Effector CD4-positive, alpha-beta T cell (primary cell): ENCODE measurements at places on chromosomes 2 and 18.

DNA sequence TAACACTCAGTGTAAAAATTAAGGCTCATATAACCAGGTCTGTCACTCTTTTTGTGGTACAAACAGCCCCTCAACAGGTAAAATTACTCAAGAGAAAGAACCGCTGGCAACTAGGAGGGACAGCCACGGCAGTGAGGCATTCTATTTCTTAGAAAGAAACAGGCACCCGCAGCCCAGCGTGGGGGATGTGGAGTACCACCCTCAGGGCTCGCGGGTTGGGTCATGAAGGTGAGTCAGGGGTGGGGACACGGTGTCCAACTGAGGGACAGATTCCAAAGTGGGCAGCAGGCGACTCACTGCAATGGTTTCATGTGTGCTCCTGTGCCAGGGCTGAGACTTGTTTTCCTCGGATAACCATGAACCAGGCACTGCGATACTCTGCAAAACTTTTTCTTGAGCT, 129.4 kb downstream of the DTNB start:
- DNase-seq = no peak

DNA sequence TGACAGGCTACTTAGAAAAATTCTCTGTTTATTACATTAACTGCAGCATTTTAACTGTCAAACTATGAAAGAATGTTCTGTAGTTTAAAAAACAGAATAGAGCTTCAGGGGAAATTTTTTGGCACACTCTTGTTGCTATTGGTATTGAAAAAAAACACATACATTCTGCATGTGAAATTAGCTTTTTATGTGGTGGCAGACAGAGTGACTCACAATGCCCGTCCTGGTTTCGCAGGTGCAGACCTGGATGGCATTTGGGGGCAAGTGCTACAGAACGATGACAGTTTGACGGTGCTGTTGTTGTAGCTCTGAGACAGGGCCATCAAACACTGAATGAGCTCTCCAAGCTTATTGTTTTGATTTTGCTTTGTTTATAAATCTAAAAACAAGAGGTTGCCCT, 105.0 kb upstream of the MAP3K20 start:
- peak; percentile 14 for DNase-seq

DNA sequence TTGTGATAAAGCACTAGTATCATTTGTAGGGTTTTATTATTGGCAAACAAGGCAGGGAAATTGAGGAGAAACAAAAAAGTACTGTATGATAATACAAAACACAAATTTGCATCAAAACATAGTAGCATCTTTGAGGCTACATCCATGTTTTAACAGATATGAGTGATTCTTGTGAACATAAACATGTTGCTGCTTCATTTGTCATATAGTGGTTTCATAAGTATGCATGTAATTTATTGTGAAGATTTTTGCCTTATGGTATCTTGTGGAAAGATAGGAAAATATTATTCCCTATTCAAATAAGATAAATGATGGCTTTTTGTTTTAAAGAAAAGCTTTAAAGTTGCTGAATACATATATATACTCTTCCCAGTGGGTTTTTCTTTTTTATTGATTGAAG, 60.3 kb downstream of the VRK2 start:
- DNase-seq = no peak

- no peak for DNase-seq
Observed at GRCh38 chr18:31438402-31438801, 9.1 kb upstream of the DSG3 start.

DNA sequence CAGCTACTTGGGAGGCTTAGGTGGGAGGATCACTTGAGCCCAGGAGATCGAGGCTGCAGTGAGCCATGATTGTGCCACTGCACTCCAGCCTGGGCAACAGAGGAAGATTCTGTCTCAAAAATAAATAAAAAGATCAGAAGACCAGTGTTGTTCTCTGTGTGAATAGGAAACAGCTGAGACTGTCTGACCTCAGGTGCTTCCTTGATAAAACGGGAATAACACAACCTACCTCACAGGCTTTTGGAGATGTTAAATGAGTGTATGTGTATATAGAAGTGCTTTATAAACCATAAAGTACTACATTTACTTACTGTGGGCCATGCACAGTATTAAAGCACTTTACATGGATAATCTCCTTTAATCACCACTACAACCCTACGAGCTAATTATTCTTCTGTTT, 9.9 kb upstream of the CETN1 start:
- DNase-seq = no peak

DNA sequence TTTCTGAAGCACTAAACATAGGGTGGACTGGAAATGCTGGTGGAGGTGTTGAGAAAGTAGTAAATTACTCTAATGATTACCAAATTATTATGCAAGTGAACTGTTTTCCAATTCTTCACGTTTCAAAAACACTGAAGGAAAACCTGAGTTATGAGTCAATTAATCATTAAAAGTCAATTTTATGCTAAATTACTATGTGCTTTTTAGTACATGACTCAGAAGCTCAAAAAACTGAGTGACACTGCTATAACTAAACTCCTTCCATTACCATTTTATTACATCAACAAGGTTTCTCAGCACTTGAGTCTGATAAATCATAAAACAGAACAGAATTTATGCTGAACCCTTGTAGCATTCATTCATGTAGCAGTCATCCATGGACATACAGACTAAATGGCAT, 20.4 kb downstream of the CHMP3 start:
- no peak for DNase-seq

- DNase-seq = no peak
Observed at GRCh38 chr2:130822766-130823165, 13.9 kb upstream of the ARHGEF4 start.

DNA sequence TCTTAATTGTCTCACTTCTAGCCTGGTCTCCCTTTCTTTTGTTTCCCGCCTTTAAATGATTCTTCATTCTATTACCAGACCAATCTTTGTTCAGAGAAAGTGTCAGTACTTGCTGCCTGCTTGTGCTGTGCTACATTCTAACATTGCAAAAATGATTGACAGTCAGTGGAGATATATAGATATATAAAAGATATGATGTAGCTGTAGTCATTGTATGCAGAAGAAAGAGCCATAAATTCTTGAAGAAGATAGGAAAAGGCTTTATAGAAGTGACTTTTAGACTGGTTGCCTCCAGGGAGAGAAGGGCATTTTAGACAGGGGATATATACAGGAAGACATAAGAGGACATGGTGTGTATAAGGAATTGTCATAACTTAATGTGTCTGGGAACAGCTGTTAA, 13.6 kb downstream of the AGPS start:
- DNase-seq = no peak

GRCh38 chr18:36088256-36088655, 20.9 kb upstream of the RPRD1A start:
- no peak for DNase-seq

DNA sequence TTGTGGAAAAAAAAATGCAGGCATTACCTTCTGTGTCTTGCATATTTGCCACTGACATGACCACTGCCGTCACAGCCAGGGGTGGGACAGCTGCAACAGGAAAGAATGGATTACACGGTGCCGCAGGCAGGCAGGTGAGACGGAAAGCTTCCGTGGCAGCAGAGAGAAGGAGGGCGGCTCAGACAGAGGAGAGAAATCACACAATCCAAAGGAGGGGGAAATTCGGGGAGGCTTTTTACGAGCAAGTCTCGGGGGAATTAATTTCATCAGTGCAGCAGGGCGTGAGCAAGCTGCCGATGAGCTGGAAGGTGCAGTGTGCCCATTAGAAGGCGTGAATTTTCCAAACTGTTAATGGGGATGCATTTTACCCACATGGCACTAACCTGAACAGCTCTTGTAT, 234.8 kb upstream of the PXDN start:
- DNase-seq = no peak

- no peak for DNase-seq
Observed at GRCh38 chr2:866009-866680, 84.5 kb upstream of the SNTG2 start.

- no peak for DNase-seq
Observed at GRCh38 chr2:101328474-101329007, 20.0 kb upstream of the RNF149 start.

DNA sequence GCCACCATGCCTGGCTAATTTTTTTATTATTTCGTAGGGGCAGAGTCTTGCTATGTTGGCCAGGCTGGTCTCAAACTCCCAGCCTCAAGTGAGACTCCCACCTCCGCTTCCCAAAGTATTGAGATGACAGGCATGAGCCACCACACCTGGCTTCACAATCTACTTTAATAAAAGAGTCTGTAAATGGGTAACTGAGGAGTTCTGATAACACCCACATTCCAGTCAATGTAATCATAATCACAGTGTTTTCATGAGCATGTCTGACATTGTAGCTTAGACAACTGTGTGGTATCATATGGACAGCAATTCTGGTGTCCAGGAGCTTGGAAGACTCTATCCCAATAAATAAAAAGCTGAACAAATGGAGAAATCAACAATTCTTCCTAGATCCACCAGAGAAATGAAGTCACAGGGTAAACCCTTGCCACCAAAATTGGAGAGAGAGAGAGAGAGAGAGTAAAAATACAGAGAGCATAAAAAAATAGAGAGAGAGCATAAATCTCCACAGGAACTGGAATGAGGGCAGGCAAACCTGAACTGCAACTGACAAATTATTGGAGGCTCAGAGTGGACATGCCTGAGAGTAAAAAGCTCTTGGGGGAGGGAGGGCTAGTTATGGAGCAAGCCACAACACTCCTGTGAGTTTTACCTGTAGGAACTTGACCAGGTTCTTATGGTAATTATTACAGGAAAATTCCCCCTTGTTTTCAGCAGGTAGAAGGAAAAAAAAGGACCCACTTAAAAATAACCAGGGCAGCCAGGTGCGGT, 12.4 kb upstream of the NBEAL1 start:
- no peak for DNase-seq

- no peak for DNase-seq
Observed at GRCh38 chr2:15069149-15069548, 436.6 kb downstream of the LRATD1 start.

DNA sequence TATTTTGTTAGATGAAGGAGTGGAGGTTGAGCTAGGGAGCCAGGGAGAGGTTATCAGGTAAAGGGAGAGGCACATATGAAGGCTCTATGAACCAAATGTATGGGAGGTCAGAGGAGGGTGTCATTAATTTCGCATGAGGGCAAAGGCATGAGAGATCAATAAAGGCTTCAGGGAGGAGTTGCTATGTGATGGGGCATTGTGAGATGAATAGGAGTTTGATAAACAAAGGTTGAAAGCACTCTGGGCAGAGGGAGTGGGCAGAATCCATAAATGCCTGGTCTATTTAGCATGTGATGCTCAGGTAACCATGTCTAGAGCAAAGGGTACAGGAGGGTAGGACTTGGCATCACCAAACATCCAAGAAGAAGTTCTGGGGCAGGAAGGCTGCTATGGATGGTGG, 273.4 kb downstream of the HAUS1 start:
- DNase-seq = no peak

- no peak for DNase-seq
Observed at GRCh38 chr2:131042148-131042775, 51.0 kb downstream of the FAM168B start.

DNA sequence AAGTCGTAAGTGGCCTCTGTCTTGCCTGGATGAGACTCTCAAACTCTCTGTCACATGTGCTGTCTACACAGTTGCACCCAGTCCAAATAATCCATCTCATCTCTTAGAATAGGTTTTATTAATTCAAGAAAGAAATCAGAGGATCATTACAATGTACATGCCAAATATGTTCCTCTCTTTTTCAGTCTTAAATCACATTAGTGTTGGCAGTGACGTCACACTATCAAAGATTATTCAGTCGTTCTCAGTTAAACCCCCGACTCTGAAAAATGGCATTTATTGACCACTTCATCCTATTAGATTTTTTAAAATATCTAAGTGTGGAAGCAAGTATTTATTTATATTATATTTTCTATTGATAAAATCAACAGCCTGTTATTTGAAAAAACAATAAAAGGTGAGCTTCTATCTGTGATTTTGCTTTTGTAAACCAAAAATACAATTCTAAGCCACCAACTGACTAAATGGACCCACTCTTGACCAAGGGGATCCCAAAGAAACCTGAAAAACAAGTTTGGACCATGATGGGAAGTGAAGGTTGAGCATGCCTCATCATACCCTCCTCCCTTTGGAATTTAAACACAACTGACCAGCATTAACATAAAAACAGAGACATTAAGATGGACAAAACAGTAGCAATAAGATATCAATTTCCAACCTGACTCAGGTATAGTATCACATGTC, 1894.4 kb upstream of the LRRTM1 start:
- DNase-seq = no peak

- no peak for DNase-seq
Observed at GRCh38 chr2:239910851-239911640, 114.1 kb downstream of the NDUFA10 start.

DNA sequence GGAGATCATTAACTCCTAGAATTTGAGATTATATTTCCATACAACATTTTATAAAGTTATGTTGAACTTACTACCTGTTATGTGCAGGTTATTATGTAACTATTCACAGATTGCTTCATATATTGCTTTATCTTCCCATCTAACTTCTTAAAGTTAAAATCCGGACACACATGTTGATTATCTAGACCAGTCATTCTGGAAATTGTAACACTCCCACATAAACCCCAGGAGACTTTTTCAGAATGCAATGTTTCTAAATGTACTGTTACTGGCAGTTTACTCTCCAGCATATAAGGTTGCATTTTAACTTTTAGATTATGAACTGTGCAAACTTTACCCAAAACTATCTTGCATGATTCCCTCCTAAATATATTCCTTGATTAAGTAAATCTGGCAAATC, 70.5 kb upstream of the FAM117B start:
- DNase-seq = no peak

- no peak for DNase-seq
Observed at GRCh38 chr2:199186301-199186751, 271.4 kb downstream of the SATB2 start.

- DNase-seq = no peak
Observed at GRCh38 chr18:13625843-13626543, 100.4 kb downstream of the FAM210A start.

GRCh38 chr2:167749016-167749415, 498.4 kb downstream of the STK39 start:
- DNase-seq = no peak

DNA sequence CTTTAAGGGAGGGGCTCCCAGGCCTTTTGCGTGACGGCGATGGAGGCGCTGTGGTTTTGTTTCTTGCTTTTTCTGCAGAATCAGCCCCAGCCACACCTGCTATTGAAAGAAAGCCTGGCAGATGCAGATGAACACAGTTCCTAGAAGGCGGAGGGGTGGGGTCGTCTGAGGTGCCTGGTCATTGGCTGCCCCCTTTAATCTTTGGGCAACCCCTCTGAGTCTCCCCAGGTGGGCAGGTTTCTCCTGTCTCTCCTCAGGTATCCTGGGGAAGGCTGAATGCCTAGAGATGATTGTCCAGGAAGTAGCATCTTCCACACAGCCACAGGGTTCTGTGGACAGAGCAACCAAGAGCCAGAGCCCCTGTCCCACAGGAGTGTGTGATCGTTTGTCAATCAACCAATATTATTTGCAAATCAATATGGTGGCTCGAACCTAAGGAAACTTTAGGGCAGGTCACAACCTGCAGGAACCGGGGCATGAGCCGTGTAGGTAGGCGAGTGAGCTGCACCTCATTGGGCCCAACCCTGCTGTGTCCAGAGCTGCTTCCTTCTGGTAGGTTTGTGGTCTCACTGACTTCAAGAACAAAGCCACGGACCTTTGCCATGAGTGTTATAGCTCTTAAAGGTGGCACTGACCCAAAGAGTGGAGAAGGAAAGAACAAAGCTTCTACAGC, 104.3 kb downstream of the NDUFA10 start:
- no peak for DNase-seq

- no peak for DNase-seq
Observed at GRCh38 chr2:241833101-241833663, 24.2 kb downstream of the NEU4 start.

- DNase-seq = no peak
Observed at GRCh38 chr2:46719487-46719886, 196.1 kb downstream of the MCFD2 start.
